ENCODE measurements at places on chromosomes 7 and 10.
A peak's percentile ranks its signal among the peaks of the same experiment; 100 is the strongest.

DNA sequence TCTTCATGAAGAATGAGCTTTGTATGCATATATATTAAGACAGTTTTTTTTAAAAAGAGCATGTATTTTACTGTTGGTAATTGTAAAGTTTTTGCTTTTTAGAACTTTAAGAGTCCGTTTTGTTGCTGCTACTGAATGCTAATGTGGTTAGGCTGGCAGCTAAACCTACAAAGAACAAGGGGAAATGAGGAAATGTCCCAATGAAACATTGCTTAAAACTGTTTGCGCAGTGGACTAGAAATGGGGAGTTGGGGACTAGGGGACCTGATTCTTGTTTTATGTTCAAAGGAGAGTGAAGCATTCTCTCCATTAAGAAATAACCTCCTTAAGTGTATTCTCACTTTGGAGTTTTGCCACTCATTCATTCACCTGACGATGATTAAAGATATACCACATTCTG lies 5.7 kb downstream of the NRF1 start:
- DNase-seq: no peak

DNA sequence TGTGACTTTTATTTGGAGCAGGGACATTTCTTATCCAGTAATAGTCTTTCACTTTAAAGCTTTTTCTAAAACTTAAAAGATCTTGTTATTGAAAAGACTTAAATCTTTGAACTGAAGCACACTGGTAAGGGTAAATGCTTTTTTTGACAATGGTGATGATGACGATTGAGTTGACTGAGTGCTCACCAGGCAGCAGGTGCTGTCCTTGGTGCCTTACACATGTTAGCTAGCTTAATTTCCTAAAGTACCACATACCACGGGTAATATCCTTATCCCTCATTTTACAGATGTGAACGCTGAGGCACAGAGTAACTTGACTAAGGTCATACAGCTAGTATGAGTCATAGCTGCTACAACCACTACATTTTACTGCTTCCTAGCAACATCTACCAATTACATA lies 200.0 kb downstream of the XPNPEP1 start:
- no peak for DNase-seq

GRCh38 chr10:97428572-97428981 lies 2.6 kb downstream of the PGAM1 start:
- no peak for DNase-seq

GRCh38 chr10:110783509-110784107 lies 88.1 kb upstream of the PDCD4 start:
- no peak for DNase-seq

DNA sequence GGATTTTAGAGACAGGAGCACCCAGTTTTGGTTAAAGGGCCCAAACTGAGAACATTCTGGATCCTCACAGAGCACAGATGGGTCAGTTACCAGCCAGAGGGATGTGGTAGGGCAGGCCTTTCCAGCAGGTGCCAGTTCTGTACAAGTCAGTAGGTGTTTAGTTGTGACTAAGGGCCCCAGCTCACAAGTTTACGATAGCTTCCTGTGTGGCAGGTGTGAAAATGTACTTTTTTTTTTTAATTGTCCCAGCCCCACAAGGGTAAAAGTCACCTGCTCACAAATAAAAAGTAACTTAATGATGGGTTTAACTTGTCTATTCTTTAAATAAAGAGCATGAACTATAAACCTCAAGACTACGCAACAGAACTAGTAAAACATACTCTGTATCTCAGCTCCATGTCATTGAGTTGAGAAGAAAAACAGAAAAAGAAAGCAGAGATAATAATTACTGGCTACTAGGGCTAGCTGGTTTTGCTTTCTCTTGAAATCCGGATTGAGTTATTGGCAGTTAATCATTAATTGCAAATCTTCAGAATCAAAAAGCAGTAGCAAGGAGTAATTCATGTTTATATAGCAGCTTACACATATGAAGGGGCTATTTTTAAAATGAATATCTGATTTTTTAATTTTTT lies 15.4 kb downstream of the NFE2L3 start:
- no peak for DNase-seq

GRCh38 chr7:67907792-67908191 lies 911.2 kb downstream of the TYW1 start:
- DNase-seq: no peak

GRCh38 chr7:45064047-45064725 lies 24.6 kb downstream of the NACAD start:
- DNase-seq: no peak

DNA sequence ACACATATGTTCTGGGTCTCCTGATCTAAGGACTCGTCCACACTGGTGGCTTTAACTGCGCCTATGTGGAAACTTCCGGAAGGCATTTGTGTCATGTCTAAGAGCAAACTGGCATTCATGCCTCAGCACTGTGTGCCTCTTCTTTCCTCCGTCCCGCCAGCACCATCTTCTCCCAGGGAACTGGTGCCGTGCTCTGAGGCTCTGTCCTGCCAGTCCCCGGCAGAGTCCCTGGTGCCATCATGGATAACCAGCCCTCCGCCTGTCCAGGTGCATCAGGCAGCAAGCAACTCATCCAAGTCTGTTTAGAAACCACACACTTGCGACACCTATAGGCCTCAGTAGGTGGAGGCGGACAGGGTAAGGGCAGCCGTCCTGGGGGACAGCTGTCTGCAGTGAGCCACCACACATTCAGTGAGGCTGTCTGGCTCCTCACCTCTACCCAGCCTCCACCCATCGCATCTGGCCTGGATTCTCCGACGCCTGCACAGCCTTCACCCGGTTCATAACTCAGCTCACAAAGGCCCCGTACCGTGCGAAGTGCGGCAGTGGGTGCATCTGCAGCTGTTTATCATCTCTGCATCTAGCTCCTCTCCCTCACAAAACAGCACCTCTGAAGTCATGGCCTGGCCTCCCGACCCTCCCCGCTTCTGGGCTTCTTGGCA lies 162.7 kb downstream of the DIP2C start:
- no peak for DNase-seq

DNA sequence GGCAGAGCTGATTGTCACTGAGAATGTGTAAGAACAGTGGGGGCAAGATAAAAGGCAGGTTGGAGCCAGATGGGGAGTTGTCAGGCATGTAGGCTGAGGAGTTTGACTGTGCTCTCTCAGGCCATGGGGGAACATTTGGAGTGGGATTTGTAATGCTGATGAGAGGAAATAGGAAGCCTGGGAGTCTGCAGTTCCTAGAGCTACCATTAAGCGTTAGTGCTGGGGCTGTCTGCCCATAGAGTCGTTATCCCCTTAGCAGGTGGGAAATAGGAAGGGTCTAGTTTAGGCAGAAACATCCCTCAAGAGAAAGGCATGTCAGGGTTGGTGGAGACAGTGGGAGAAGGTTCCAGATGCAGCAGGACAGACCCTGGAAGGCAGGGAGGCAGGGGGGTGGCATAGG lies 75.5 kb downstream of the RPS24 start:
- no peak for DNase-seq

DNA sequence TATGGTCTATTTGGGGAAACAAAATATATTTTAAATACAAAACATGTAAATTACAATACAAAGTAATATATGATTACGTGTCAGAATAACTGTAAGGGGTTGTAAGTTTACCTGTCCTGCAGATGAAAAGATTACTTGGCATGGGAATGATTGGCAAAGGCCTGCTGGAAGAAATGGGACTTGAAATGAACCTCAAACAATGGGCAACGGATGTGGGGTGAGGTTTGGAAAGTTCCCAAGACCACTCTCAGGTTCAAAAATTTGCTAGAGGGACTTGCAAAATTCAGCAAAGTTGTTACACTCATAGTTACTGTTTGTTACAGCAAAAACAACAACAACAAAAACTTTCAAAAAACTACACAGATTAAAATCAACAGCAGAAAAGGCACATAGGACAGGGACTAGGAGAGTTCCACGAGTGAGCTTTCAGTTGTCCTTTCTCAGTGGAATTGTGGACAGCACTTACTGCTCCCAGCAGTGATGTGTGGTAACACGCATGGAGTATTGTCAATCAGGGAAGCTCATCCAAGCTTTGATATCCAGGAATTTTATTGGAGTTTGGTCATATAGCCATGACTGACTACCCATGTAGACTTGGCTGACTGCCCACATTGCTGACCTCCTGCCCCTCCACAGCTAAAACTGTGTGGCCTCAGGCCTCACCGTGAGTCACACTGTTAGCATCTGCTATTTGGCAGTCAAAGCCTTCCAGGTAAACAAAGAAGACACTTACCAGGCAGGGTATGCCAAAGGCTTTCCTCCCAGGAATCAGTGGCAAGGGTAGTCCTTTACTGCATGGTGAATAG lies 43.8 kb downstream of the EXOC6 start:
- DNase-seq: peak; percentile 50

DNA sequence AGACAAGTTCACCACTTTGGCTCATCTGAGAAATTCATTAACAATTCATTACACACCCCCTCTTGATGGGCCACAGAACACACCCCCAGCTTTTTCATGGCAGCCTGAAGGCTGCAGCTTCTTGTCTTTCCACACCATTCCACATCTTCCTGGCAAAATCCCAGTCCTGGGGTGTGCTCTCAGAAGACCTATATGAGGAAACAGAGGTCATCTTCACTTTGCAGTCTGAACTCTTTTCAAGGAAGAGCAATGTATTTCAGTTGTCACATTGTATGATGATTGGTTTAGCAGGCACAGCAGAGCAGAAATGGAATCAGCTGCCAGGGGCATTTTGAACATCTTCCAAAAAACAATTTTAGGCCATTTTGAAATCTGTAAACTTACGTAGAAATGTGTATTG lies 7.8 kb upstream of the LRRC27 start:
- no peak for DNase-seq

- DNase-seq: no peak
These were observed 250.5 kb downstream of the RAB11FIP2 start for GRCh38 chr10:117796130-117796745.

DNA sequence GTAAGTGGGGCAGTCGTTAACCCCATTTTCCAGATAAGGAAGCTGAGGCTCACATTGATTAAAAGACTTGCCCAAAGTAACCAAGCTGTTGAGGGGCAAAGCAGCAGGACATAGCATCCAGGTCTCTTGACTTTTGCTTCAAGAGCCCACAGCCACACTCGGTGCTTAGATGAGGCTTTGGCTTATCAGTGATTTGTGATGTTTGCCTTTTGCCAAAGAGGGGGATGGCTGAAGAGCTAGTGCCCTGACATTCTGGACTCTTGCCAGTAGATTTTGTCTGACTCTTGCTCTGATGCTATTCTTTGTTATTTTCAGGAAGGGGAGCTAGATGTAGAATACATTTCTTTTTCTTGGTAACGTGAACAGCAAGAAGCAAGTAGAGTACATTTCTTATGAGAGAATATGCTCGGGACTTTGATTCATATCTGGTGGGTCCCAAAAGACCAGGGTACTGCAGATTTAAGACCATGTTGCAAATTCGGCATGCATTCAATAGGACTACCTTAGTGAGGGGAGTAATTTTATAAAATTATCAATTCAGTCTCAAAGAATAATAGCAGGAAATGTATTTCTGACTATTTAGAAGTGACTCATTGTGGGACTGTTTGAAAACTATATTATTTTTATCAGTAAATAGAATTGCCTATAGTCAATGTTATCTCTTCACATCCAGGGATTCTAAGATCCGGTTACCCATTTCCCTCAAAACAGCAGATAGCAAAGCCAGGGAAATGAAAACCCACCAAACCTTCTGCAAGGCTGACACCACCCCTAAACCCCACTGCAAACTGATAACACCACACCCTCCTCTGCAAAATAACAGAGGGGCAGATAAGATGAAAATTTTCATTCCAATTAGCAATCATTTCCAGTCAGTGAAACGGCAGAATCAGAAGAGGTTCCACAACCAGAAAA lies 180.0 kb upstream of the BMPER start:
- no peak for DNase-seq

GRCh38 chr7:151058781-151059366 lies 515 bp upstream of the SLC4A2 start:
- DNase-seq: no peak

GRCh38 chr7:6288270-6288860 lies 15.9 kb upstream of the CYTH3 start:
- DNase-seq: no peak

- DNase-seq: no peak
These were observed 1034.7 kb upstream of the GHITM start for GRCh38 chr10:83104616-83105015.

DNA sequence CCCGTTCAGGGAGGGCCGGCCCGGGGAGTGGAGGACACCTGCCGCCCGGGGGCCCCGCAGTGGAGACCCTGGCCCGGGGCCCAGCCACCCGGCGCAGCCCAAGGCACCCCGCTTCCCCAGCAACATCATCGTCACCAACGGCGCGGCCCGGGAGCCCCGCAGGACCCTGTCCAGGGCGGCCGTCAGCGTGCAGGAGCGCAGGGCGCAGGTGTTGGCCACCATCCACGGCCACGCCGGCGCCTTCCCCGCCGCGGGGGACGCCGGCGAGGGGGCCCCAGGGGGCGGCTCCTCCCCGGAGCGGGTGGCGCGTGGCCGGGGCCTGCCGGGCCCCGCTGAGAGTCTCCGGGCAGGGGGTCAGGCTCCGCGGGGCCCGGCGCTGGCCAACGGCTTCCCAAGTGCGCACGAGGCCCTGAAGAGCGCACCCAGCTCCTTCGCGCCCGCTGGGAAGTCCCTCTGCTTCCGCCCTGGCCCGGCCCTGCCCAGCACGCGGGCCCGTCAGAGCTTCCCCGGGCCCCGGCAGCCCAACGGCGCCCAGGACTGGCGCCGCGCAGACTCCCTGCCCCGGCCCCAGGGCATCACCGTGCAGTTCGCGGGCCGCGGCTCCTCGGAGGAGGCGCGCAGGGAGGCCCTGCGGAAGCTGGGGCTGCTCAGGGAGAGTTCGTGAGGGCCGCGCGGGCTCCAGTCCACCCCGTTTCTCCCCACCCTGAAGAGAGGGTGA lies 46.7 kb downstream of the PROSER2 start:
- no peak for DNase-seq

GRCh38 chr10:122515022-122515424 lies 45.5 kb upstream of the DMBT1 start:
- no peak for DNase-seq

- DNase-seq: peak; percentile 70
These were observed 30.6 kb downstream of the TLX1 start for GRCh38 chr10:101161494-101162299.

DNA sequence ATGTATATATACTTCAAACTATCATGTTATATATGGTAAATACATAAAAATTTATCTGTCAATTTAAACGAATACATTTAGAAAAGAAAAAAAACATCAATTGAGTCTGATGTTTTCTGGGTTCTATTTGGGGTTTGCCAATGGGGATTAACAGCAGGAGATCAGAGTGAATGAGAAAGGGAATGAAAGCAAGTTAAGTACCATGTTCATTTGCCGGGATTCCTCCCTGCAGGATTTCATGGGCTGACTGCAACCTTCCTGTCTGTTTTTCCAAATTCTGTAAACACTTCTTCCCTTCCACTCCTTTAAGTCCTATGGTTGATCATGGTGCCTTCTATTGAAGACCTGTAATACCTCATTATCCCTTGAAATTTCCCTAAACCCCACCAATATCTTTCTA lies 33.9 kb upstream of the SEMA3A start:
- no peak for DNase-seq

- no peak for DNase-seq
These were observed 921.9 kb downstream of the LRMDA start for GRCh38 chr10:76353237-76353851.

- DNase-seq: no peak
These were observed 62.3 kb downstream of the TFPI2 start for GRCh38 chr7:93828260-93828659.

GRCh38 chr7:26159243-26159642 lies 7.2 kb downstream of the NFE2L3 start:
- DNase-seq: no peak

Measured in lower lobe of right lung (tissue), 2 donors.